Vein endothelial cell (primary cell): ENCODE measurements at places on chromosomes 5 and 9. TPM values are rescaled to one million over a fixed set of nuclear protein-coding genes. Genes with fewer than 3 reads are reported as not detected.

SGCD gene
- under 0.01 and 0.19 TPM in 2 replicates for total RNA-seq

TMEM215 gene
- total RNA-seq = under 0.01 TPM in 1 of 2 replicates, not detected in the other

CCDC112 gene
- total RNA-seq = 6.9 and 8.5 TPM in 2 replicates

CCNJL gene
- 10.1 and 12.4 TPM in 2 replicates for total RNA-seq

SPATA31E1 gene
- not detected in 2 replicates for total RNA-seq

PPP3R2 gene
- not detected in 2 replicates for total RNA-seq

SAPCD2 gene
- total RNA-seq = 11.1 and 14.7 TPM in 2 replicates

ARL14EPL gene
- total RNA-seq = 0.33 and 0.67 TPM in 2 replicates

NSG2 gene
- total RNA-seq = not detected in 2 replicates

CDO1 gene
- 0.65 and 9.9 TPM in 2 replicates for total RNA-seq

SLC34A3 gene
- total RNA-seq = not detected in 2 replicates

NTNG2 gene
- under 0.01 and 0.10 TPM in 2 replicates for total RNA-seq

SSNA1 gene
- 102 and 108 TPM in 2 replicates for total RNA-seq

SPATA31C1 gene
- not detected in 2 replicates for total RNA-seq

TRIM23 gene
- 13.9 and 14.4 TPM in 2 replicates for total RNA-seq

LPAR1 gene
- 0.33 and 0.76 TPM in 2 replicates for total RNA-seq

PRDM9 gene
- not detected in 2 replicates for total RNA-seq

UNC13B gene
- 42.1 and 49.7 TPM in 2 replicates for total RNA-seq

EQTN gene
- total RNA-seq = not detected in 2 replicates

OR1Q1 gene
- total RNA-seq = not detected in 2 replicates

CD72 gene
- not detected in 2 replicates for total RNA-seq

KIAA1958 gene
- 1.9 and 2.9 TPM in 2 replicates for total RNA-seq

FOXD4L5 gene
- total RNA-seq = not detected in 2 replicates

PCDHGA5 gene
- 1.5 and 1.6 TPM in 2 replicates for total RNA-seq

TRIM36 gene
- total RNA-seq = 0.33 and 2.2 TPM in 2 replicates

IFNA13 gene
- total RNA-seq = not detected in 2 replicates
